ENCODE measurements at places on chromosomes 13 and 19. TPM values are rescaled to one million over a fixed set of nuclear protein-coding genes. Genes with fewer than 3 reads are reported as not detected.

- DNase-seq, result peak; percentile 41
Measured at GRCh38 chr19:4375164-4376027, 25.0 kb downstream of the SH3GL1 start.

DNA sequence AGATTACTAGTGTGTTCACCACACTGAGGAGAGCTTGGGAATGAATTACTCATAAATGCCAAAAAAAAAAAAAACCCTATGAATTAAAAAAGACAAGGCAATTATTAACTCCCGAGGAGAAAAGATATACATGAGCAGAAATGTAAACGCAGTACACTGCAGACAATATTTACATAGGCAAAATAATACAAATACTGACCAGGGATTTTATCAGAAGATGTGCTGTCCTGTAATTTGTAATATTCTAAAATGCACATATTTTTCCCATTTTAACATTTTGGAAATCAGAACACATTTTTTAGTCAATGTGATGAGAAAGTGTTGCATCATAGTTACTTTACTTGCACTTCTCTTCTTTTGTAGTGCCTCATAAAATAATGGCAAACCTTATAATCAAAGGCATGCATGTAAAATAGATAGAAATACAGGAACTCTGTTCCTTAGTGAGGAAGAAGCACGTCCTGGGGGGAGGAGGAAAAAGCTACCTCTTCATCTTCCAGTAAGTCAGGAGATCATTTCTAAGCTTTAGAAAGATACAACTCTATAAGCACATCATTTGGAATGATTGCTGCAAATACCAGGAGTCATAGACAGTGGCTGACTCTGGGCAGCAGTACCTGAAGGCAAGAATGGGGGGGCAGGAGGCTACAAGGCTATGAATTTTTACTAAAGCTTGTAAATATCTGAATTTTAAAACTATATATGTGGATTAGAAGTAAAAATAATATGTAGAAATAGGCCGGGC, 46.3 kb upstream of the KATNAL1 start:
- DNase-seq, result no peak

DNA sequence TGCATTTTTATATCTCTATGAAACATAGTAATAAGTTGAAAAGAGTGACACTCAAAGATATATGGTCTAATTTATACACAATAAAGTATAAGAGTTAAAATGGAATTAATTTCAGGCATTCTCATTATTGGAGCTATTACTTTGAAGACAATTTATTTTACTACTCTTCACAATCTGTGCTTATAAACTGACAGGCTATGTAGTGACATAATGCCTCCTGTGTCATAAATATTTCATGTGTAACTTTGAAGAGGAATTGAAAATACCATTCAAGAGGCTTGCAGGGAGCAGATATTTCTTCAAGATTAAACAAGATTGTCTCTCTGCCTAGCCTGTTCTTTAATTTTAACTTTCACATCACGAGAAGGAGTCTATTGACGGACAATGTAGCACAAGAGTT, 1881.5 kb upstream of the PCDH20 start:
- DNase-seq, result no peak

DNA sequence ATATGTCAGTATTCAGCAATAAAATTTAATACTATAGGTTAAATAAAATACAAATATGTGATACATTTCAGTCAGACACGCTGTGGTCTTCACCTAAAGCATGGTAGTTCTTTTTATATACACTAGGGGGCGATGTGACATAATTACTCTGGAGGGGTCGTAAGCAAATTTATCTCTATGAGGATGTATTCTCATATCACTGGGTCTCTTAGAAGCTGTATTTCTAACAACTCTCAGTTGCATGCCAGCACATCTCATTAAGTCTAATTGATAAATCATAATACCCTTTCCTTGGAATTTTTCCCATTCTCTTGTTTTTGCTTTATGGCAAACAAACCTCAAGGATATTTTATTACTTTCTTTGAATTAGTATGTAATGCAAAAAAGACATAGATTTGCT, 3.9 kb upstream of the PCDH17 start:
- no peak for DNase-seq

GRCh38 chr19:47756627-47756929, 11.2 kb downstream of the NOP53 start:
- no peak for DNase-seq

Gene ADAT3
- total RNA-seq, result 2.1 TPM

Gene CD37
- 2.0 TPM for total RNA-seq

Gene ZNF471
- 3.1 TPM for total RNA-seq

DNA sequence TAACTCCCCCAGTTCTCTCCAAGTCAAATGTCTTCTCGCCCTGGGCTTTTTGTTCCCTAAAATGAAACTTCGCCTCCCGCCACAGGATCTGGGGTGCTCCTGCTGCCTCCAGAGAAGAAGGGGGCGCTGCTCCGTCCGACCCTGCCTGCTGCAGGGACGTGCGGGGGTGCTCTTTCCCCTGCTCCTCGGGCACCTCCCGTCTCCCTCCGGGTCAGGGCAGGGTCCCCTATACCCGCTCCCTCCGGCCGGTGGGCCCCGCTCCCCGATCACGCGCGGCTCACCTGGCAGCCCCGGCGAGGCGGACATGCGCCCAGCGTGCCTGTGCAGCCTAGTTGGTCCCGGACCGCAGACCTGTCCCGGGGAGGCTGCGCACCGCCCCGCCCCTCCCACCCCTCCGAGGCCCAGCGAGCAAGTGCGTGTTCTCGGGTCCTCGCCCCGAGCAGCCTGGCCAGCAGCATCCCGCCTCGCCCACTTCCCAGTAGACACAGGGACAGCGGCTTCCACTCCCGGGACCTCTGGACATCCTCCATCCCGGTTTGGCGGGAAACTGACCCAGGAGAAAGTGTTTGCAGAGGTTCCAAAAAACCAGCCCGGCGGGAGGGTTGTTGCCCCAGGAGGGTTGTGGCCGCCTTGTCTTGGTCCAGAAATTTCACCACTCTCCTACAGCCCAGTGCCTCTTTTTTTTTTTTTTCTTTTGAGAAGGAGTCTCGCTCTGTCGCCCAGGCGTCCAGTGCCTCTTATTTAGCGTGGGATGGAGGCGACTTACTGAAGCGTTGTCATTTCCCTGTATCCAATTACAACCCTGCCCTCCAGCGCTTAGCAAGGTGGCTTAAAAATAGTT, at the start of gene OXGR1:
OXGR1 (minus strand) TSS at position 460 of the 841 bp plus-strand sequence. CDS start 6,717 bp downstream, outside the sequence.
- no peak for DNase-seq

Gene CEACAM1
- 0.39 TPM for total RNA-seq

GRCh38 chr13:114157869-114158495, 21.1 kb upstream of the CFAP97D2 start:
- DNase-seq, result no peak

DNA sequence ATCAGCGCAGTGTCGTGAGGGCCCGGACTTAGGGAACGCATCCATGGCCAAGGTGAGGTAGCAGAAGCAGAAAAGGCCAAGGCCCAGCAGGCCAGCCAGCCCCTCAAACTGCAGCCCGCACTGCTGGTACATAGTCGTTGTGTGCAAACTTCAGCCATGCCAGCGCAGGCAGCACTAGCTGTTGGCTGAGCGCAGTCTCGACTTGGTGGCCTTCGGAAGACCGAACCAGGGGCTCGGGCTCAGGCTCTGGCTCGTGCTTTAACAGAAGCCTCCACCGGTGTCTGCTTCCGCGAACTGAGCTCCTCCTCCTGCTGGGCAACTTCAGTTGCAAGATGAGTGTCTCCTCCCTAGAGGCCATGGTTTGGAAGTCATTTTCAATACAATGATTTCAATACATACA, 157.5 kb downstream of the DNAJC15 start:
- DNase-seq, result no peak

Gene PPP1R37
- total RNA-seq, result 30.5 TPM

GRCh38 chr19:16773259-16773658, 53.6 kb downstream of the NWD1 start:
- no peak for DNase-seq

Data from gastrocnemius medialis (tissue), 4 donors.